ENCODE measurements at places on chromosomes 7 and 10. TPM values are rescaled to one million over a fixed set of nuclear protein-coding genes. Genes with fewer than 3 reads are reported as not detected.

FAM241B gene
- total RNA-seq, result 2.2 TPM

- no peak for DNase-seq
Observed at GRCh38 chr10:2438248-2438939, 629.0 kb upstream of the PFKP start.

GRCh38 chr10:77909749-77910375, 16.7 kb downstream of the DLG5 start:
- no peak for DNase-seq

DNA sequence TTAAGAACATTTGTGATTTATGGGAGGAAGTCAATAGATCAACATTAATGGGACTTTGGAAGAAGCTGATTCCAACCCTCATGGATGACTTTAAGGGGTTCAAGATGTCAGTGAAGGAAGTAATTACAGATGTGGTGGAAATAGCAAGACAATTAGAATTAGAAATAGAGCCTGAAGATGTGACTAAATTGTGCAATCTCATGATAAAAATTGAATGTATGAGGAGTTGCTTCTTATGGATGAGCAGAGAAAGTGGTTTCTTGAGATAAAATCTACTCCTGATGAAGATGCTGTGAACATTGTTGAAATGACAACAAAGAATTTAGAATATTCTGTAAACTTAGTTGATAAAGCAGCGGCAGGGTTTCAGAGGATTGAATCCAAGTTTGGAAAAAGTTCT, 70.9 kb upstream of the NEUROD6 start:
- DNase-seq, result no peak

MYO1G gene
- 6.3 TPM for total RNA-seq

DNA sequence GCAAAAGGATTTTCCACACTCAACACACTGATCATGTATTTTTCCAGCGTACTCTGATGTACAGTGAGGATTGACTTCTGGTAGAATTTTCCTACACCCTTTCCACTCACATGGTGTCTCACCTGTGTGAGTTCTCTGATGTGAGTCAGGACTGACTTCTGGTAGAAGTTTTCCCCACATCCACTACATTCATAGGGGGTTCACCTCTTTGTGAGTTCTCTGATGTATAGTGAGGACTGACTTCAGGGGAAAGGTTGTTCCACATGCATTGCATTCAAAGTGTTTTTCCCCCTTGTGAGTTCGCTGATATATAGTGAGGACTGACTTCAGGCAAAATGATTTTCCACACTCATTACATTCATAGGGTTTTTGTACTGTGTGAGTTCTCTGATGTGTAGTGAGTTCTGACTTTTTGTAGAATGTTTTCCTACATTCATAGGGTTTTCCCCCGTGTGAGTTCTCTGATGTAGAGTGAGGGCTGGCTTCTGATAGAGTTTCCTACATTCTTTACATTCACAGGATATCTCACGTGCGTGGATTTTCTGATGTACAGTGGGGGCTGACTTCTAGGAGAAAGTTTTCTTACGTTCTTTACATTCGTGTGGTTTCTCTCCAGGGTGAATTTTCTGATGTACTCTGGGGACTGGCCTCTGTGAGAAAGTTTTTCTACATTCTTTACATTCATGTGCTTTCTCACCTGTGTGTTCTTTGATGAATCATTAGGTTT, 146.5 kb downstream of the GLRX3 start:
- no peak for DNase-seq

DNA sequence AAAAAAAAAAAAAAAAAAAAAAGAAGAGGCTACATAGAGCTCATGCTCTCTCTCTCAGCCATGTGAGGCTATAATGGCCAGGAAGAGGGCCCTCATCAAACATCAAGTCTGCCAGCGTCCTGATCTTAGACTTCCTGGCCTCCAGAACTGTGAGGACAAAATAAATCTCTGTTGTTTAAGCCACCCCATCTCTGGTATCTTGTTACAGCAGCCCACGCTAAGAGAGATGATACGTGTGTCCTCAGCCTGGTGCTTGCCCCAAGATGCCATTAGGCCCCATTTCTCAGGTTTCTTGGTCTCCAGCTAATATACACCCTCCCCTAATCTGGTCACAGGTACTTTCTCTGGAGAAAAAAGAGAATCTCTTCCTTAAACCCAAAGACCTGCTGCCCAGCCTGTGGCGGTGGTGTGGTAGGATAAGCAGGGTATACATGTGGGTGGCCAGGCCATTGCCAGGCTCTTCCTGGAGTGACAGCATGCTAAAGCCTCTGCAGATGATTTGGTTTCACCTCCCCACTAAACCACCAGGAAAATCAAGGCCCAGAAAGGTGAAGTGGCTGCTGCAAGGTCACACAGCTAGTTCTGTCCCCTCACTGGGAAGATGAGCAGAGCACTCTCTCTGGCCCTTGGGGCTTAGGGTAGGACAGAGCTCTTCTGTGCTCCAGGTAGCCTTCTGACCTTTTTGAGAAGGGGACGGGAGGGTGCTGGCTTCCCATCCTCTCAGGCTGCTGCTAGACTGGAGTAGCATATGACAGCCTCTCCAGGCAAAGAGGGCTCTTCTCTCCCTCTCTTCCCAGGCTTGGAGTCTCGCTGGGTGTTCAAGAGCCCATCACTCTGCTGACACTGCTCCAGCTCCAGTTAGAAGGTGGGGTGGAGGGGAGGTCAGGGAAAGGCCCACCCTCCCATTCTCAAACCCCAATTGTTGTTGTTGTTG, 5.2 kb downstream of the SPOCK2 start:
- no peak for DNase-seq

DNA sequence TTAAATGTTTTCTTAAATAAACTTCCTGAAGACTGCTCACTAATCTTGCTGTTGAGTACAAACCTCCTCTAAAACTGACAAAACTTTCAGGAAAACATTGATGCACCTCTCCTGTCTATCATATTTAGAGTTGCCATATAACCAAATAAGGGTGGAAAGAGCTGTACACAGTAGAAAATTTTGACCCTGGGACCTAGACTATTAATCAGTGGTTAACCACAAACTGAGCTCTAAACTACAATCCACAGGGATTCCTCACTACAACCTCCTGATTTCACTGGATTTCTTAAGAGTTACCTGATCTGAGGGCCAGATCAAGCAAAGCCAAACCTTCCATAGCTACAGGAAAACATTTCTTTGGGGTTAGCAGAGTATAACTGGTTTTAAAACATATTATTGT, 39.9 kb upstream of the WNT16 start:
- no peak for DNase-seq

DNA sequence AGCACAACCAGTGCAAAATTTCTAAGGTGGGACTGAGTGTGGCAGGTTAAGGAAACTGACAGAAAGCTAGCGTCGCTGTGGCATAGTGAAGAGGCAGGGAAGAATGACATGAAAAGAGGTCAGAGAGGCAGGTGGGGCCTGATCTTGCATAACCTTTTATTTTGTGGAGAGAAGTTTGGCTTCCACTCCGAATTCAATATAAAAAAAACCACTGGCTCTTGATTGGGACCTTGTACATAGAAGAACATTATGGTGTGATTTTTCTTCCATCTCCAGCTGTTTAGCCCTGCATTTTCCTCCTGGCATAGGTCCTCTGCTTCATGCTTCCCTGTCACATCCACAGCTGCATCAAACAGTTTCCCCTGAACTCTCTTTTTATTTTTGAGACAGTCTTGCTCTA, 170.5 kb upstream of the MEOX2 start:
- no peak for DNase-seq

- no peak for DNase-seq
Observed at GRCh38 chr7:64990216-64990615, 620 bp downstream of the ZNF117 start.

- DNase-seq, result no peak
Observed at GRCh38 chr7:92421676-92422435, 25.4 kb upstream of the GATAD1 start.

DNA sequence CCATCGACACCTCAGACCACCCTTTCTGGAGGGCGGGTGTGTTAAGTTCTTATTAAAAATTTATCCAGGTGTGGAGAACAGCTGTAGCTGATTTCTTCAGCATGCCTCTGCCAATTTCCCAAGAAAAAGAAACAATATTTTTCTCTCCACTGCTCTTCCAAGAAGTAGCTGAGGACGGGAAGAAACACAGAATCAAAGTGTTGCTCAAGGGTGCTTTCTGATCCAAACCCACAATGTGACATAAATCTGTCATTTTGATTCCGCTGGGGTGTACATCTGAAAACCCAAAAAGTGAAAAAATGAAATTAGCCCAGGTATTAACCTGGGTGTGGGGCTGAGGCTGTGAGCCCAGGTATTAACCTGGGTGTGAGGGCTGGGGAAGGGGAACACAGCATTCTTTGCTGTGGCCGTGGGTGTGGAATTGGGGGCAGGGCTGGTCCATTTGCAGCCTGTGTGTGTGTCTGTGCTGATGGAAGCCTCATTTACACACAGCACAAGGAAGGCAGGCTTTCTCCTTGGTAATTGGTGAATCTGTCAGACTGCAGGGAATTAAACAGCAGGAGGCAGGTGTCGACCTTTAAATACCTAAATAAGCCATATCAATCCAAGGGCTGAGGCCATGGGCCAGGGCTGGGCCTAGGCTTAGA, 48.4 kb upstream of the CCDC3 start:
- DNase-seq, result no peak

DNA sequence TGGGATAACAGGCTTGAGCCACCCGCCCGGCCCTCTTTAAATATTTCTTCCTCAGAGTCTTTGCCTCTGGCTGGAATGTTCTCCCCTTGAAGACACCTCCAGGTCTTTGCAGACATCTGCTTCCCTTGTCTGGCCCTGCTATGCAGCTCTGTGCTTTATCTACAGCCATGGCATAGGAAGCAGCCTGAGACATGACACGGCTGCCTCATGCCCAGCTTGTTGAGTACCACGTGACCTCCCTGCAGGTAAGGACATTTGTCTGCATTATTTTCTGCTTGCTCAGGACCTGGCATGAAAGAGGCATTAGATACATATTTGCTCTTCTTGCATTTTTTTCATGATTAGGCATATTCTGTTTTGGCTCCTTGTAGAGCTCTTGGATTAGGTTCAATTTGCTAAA, 113.8 kb upstream of the KLF6 start:
- DNase-seq, result no peak

DNA sequence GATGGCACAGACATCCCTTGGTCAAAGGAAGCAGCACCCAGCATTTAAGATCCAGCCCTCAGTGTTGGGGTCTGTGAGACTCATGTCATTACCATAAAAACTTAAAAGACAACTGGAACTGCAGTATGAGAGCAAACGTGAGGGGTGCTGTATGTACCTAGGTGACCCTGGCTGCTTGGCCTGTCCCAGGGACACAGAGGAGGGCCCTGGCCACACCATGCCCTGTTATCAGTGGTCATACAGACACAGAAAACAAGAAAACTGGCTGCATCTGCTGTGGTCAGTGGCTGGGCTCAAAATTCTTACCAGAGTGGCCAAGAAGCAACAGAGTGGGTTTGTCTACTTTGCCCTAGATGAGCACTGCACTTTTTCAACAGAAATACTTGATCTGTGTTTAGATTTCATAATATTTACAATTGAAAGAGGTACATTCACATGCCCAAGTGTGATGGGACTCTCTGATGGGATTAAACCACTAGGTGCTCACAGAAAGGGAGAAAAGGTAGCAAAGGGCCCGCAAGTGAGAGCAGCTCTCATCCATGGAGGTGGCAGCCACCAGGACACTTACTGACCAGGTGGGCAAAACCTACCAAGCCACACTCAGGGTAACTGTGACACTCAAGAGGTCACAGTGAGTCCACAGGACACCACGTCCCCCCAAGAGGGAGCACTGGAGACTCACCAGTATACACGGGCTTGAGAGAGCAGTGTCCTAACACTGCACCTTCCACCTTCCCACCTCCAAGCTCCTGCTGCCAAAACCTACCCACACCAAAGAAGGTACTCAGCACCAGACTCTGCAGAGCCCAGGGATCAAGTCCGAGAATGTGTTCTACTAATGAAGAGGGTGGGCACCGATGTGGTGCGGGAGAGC, 68.1 kb upstream of the CAMK2B start:
- no peak for DNase-seq

GRCh38 chr7:148014001-148014400, 576.6 kb upstream of the C7orf33 start:
- DNase-seq, result no peak

DNA sequence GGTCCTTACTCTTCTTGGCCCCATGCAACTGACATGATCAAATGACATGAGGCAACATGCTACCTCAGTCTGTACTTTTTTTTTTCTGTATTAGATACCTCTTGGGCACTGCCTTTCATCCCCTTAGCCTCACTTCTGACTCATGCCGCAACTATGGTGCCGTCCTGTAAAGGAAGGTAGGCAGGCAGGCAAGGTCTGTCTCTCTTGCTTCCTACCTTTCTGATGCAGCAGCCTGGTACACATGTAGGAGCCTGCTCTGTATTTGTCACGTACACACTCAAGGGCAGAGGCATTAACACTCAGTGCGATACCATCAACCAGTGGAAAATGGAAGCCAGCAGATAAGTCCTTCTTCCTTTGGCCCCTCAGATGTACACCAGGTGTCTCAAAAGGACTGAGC, 146.7 kb downstream of the ATE1 start:
- no peak for DNase-seq

DNA sequence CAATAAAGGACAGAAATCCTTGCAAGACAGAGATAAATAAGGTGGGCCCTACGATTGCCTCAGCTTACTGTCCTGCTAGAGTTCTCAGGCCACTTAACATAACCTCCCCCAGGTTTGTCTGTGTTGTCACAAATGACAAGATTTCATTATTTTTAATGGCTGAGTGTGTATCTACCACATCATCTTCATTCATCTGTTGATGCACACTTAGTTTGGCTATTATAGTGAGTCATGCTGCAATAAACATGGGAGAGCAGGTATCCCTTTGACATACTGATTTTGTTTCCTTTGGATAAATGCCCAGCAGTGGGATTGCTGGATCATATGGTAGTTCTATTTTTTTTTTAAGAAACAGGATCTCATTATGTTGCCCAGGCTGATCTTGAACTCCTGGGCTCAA, 60.6 kb downstream of the PRTFDC1 start:
- no peak for DNase-seq

GRCh38 chr10:21944727-21945386, 58.7 kb downstream of the DNAJC1 start:
- DNase-seq, result no peak

DNA sequence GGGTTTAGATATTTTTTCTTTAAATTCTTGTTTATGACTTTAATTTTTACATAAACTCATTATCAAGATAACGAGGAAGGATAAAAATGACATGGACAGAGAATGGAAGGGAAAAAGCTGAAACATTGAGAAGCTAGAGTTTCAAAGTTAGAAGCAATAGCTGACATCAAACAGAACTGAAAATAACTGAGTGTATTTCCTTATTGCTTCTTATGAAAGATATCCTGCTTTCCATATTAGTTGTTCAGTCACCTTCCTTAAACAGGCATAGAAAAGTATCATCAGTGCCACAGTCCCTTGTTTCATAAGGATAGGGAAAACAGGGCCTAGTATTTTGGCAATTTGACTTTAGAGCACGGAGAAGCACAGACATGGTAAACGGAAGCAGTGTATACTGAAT, 460.5 kb upstream of the GHITM start:
- no peak for DNase-seq

MKX gene
- 27.0 TPM for total RNA-seq

MBL2 gene
- total RNA-seq, result not detected

GRCh38 chr10:19200211-19200610, 151.6 kb downstream of the MALRD1 start:
- no peak for DNase-seq

All from posterior vena cava (tissue), 2 donors.